ENCODE measurements at places on chromosomes 1 and 21.

- DNase-seq, result no peak
These were observed 312.1 kb downstream of the DISC1 start for GRCh38 chr1:231938711-231939110.

GRCh38 chr1:37605806-37606474 is 10.2 kb upstream of the GNL2 start:
- DNase-seq, result no peak

- DNase-seq, result no peak
These were observed 24.7 kb downstream of the ZYG11A start for GRCh38 chr1:52867087-52867863.

- DNase-seq, result no peak
These were observed 122.4 kb upstream of the COL6A1 start for GRCh38 chr21:45859041-45859761.

GRCh38 chr1:165408518-165408917 is 36.4 kb downstream of the RXRG start:
- peak; percentile 37 for DNase-seq

- DNase-seq, result no peak
These were observed 759 bp downstream of the AMPD2 start for GRCh38 chr1:109620401-109620791.

GRCh38 chr1:65971547-65971946 is 178.9 kb downstream of the PDE4B start:
- DNase-seq, result no peak

Data from hematopoietic multipotent progenitor cell treated with erythropoietin and hydrocortisone succinate and interleukin-3 and kit ligand, for 4 days (in vitro differentiated cells).